Midbrain (tissue), 1 donor: ENCODE measurements at places on chromosomes 1 and 21.

- no peak for DNase-seq
These were observed 5.1 kb downstream of the GORAB start for GRCh38 chr1:170536924-170537551.

- no peak for DNase-seq
These were observed 24.3 kb upstream of the MYBPHL start for GRCh38 chr1:109331113-109331512.

- peak; percentile 6 for DNase-seq
These were observed 1.6 kb downstream of the ADAMTS5 start for GRCh38 chr21:26965040-26965906.

GRCh38 chr1:58815069-58815685, 31.3 kb upstream of the JUN start:
- DNase-seq = no peak

DNA sequence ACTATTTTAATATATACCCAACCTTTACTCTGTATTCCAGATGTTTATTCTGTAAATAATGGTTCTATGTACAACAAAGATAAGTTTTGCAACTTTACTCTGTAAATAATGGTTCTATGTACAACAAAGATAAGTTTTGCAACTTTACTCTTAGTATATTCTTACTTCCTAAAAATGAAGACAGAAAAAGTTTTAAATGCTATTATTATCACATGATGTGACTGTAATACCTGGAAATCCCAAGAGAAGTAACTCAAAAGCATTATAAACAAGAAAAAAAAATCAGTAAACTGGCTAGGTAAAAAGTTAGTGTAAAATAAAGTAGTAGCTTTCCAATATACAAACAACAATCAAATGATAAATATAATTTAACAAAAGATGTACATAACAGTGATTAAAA, 18.5 kb upstream of the EXO1 start:
- DNase-seq = no peak

DNA sequence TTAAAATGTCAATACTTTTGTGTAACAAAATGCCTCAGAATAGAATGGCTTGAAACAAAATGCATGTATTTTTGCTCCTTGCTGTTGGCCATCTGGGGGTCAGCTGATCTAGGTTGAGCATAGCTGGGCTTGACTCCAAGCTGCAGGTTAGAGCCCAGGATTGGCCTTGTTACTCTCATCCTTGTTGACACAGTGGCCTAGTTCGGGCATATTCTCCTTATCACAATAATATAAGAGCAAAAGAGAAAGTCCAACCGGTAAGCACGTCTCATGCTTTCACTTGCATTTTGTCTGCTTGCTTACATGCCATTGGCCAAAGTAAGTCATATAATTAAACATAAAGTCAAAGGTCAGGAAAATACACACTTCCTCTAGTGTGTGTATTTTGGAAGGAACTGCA, 456.2 kb downstream of the KCNT2 start:
- DNase-seq = no peak

DNA sequence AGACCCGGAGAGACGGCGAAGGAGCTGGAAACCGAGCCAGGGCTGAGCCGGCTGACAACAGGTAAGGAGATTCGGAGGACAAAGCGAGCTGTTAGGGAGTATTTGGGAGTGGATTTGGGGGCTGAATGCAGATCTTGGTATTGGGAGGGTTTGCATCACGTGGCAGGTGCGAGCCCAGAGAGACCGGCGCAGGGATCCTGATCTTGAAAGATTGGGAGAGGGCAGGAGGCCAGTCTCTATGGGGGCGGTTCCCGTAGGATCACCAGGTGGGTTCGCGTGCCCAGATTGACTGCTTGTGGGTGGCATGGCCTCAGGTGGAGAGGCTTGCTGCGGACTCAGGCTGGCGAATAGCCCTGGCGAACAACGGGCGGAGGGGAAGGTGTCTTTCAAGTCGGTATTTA, 204 bp downstream of the CIART start:
- peak; percentile 68 for DNase-seq

DNA sequence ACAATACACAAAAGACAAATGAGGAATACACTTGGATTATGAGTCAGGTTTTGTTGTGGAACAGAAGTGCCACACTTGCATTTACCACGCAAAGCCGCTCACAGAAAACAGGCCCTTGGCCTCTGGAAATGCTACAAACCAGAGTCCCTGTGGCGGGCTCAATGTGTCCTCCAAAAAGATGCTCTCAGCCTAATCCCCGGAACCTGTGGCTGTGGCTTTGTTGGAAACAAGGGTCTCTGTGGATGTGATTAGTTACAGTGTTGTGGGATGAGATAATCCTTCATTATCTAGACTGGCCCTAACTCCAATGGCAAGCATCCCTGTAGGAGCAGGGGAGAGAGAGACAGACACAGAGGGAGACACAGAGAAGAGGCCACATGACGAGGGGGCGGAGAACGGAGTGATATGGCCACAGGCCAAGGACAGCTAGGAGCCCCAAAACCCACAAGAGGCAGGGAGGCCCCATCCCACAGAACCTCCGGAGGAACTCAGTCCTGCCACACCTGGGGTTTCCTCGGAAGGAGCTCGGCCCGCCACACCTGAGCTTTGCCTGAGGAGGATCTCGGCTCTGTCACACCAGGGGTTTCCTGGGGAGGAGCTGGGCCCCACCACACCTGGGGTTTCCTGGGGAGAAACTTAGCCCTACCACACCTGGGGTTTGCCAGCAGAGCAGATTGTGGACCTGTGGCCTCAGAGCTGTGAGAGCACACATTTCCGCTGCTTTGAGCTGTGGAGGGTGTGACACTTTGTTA, 55.4 kb downstream of the NPHP4 start:
- DNase-seq = no peak

GRCh38 chr21:42503711-42504110, 7.7 kb upstream of the RSPH1 start:
- no peak for DNase-seq

DNA sequence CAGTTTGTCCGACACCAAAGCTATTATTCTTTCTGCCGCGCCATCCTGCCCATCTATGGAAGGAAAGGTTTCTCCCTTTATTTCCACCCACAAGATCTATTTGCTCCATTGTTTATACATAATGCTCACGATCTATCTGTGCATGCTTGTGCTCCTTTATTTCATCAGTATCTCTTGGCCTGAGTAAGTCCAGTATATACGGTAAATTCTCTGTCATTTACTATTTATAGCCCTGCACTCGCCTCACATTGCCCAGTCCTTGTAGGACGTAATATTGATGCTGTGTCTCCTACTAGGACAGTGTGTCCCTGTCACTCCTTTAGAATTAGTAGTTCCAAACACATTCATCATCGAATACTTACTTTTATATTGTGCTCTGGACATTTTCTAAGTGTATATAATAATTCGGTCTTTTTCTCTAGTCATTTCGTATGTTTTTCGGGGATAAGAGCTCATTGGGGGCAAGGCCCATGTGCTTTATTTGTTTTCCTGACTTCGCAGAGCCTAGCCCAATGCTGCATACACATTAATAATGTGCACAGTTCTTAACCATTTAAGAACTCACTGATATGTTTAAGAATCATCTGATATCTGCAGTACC, 3.1 kb upstream of the NID1 start:
- DNase-seq = no peak

DNA sequence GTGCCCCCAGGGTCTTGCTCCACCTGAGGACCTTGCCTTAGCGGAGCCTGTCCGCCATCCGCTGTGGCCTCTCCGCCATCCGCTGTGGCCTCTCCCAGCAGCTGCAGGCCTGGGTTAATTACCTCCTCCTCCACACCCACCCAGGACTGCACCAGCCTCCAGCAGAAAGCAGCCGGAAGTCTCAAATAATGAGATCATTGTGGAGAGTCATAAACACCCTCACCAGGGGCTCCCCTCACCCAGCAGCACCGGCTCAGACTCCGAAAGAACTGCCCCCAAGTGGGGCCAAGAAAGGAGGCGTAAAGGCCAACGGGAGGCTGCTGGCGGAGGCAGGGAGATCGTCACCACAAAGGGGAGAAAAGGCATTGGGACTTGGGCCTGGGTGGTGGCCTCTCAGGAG, 10.7 kb upstream of the GPR153 start:
- no peak for DNase-seq

GRCh38 chr1:117660271-117660965, 54.6 kb downstream of the TENT5C start:
- DNase-seq = no peak

- DNase-seq = no peak
These were observed 69.2 kb downstream of the OLFML2B start for GRCh38 chr1:161954466-161954865.

DNA sequence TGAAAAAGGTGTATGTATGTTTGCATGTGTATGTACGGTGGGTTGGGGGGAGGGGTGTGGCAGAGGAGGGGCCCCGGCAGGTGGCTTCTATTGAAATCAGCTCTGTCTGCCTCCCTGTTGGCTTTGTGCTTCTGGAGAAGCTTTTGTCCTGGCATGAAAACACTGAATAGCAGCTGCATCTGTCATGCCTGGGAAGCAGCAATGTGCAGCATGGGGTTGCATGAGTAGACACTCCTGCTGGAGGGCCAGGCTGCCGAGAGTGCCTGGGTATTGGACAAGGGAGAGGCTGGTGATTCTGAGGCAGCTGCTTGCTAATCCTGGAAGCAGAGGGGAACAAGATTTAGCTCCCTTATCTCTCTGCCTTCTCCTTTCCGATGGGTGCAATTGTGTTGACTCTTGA, 20.5 kb downstream of the MAPKAPK2 start:
- DNase-seq = peak; percentile 24

DNA sequence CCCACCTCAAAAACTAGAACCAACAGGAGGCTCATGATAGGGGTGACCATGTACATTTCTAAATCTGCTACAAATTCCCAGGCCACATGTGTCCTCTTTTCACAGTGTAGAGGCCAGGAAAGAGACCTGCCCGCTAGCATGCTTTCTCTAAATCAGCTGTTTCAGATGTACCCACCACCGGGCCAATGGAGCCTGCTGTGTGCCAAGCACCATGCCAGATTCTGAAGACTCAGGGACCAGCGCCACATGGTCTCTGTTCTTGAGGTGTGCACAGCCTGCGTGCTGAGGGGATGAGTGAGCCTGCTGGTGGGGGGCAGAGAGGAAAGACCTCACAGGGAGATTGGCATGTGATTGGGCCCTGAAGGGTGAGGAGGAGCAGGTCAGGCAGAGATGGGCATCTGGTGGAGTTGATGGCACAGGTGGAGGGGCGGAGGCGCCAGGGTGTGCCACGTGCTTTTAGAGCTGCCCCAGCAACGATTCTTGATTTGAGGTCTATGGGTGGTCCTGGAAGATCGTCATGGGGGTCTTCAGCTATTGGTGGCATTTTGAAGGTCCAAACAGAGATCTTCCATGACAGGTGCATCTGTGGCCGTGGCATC, 485.1 kb upstream of the VAMP3 start:
- DNase-seq = no peak

GRCh38 chr1:246002725-246003441, 504.2 kb downstream of the SMYD3 start:
- peak; percentile 75 for DNase-seq

DNA sequence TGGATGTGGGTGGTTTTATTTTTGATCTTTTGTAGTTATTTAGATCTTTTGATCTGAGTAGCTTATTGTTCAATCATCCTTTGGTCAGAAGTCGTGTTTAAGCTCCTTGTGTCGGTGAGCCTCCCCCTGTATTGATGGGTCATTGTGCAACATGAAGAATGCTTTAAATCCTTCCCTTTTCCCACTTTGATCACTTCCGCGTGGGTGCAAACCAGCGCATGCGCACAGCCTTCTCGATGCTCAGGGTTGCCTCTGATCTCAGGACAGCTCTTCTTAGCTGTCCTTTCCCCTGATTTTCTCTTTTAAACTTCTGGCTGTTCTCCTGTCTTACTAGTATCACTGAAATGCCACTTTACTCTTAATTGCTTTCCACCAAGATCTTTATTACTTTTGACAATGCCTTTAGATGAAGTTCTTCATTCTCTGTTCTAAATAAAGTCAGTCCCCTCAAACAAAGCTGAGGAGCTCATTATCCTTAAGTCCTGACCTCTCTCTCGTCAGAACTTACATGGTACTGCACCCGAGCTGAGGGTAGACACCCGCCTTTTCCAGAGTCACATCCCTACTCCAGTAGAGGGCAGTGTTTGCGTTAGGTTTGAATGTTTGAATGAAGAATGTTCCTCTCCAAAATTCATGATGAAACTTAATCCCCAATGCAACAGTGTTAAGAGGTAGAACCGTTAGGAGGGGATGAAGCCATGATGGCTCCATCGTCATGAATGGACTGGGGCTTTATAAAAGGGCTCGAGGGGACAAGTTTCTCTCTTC, 547.9 kb upstream of the TMPRSS15 start:
- peak; percentile 9 for DNase-seq

GRCh38 chr1:30656171-30656940, 67.0 kb downstream of the MATN1 start:
- no peak for DNase-seq

DNA sequence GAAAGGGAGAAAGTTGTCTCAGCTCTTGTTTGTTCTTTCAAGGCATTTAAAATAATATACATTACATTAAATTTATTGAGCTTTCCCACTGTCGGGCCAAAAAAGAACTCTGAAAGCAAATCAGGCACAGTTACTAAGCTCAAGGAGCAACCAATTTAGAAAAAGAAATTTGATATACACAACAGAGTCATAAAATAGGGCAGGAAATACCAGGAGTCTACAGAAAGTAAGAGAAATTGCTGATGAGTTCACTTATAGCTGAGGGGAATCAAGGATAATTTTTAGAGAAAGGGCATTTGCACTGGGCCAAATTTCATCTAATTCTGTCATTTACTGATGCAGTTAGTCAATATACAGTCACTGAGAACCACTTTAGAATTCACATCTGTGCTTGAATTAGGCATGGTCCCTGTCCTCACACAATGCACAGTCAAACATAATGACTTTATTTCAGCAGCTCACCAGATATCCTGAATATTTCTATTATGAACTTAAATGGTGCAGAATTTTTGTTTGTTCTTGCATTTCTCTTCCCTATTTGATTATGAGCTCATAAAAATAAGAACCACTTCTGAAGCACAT, 249.6 kb upstream of the BEND5 start:
- DNase-seq = no peak

- no peak for DNase-seq
These were observed 72.0 kb upstream of the ZNF326 start for GRCh38 chr1:89922911-89923310.

DNA sequence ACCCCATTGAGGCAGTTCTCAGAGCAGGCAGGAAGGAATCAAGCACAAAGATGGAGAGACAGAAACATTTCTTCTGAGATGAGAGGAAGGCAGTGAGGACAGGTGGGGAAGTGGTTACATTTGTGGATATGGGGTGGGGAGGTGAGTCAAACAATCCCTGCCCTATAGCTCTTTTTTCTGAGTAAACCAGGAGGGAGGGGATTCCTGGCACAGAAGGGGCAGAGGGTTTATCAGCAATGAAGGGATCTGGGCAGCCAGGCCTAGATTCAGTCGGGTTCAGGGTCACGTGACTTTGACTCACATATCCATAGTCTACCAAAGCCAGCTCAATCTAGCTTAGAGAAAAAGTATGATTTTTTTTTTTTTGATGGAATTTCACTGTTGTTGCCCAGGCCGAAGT, 15.7 kb upstream of the PHC2 start:
- no peak for DNase-seq

DNA sequence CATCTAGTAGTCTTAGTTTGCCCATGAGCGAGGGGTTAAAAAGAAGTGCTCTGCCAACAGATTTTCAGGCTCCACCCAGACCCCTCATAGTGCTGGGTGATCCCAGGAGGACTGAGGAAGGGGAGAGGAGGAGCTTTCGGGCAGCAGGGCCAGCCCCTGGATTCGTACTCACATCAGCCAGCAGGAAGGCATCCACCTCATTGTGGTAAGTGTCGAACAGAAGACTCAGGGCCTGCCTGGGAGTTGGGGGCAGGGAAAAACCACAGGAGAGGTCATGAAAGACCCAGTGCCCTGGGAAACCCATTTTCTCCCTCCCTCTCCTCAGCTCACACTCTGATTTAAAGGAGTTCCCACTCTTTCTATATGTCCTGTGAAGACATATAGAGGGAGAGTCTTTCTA, 34.9 kb downstream of the PIK3C2B start:
- DNase-seq = no peak
